ENCODE measurements at places on chromosomes 1 and 21.

GRCh38 chr1:34685225-34685624 lies 69.6 kb upstream of the GJB5 start:
- no peak for DNase-seq

DNA sequence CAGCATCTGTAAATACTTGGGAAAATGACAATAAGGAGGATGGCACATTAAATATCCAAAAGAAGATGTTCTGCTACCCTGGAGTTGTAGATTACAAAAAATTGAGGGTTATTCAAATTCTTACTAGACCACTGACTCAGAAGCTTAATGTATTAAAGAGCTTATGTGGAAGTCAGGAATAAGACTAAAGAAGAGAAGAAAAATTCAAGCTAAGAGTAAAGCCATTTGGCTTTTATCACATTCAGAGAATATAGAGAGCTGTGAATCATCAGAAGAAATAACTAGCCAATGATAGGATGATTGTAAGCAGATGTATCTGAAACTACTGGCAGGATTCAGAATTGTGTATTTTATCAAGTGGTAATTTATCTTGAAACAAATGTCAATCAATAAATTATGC lies 237.0 kb downstream of the TBX15 start:
- DNase-seq = no peak

DNA sequence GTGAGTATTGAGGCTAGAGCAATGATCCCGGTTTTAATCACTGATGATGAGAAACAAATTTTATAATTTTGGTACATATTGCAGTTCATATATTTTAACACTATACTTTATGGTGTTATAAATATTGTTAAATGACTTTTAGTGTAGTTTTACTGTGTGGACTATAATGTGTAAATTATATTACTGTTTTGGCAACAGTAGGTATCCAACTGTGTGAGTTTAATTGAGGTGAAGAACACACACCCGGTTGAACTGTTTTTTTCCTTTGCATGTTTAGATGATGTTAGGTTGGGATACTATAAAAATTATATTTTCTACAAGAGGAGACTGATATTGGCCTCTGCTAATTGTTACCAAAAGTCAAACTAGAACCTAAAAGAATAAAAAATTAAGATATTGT lies 166.5 kb downstream of the SDCCAG8 start:
- no peak for DNase-seq

DNA sequence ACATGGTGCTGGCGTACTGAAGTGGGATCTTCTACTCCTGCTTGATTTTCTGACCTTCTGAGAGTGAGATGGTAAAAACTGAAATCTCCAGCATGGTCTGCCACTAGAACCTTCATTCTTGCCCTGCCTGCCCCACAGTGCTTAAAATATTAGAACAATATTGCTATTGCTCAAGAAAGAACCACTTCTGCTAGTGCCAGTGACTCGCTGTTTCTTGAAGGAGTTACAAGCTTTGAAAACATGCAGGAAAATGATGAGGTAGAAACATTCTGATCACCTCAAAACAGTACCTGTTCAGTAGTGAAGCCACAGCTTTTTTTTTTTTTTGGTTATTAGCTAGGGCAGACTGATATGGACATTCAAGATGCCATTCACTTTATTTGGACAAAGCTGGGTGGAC lies 95.3 kb downstream of the BACH1 start:
- DNase-seq = no peak

DNA sequence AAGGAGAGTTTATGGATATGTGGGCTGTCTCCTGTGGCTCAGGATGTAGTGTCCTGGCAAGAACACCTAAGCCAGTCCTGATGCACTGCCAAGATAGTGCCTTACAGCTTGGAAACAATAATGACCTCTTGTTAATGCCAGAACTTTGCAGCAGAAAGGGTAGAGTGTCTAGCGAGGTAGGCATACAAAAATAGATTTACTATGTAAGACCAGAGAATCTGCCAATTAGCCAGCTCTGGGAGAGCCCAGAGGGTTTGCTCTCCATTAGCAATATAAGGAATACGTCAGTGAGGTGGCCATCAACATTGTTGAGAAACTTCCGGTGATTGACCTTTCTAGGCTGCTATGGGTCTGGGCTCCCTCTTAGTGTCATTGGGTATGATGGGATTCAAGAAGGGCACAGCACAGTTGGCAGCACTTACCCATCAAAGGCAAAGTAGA lies 178.5 kb upstream of the GALNT2 start:
- no peak for DNase-seq

DNA sequence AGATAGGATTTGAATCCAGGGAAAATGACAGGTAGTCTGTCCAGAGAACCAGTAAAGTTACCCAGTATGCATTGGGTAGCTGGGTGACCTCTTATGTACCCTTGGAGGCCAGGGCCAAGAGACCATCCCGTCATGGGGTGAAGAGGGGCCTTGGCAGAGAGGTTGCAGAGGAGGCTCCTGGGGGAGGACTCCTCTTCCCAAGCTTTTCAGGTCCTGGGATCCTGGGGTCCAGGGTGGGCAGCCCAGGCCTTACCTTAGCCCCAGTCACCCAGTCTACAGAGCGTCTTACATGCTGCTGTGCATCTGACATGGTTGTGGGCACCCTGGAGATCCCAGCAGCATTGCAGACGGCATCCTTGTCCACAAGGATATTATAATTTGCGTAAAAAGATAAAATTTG lies 14.0 kb downstream of the PMF1 start:
- DNase-seq = no peak

GRCh38 chr1:222618880-222619596 lies 1.1 kb downstream of the MIA3 start:
- DNase-seq = peak; percentile 10

DNA sequence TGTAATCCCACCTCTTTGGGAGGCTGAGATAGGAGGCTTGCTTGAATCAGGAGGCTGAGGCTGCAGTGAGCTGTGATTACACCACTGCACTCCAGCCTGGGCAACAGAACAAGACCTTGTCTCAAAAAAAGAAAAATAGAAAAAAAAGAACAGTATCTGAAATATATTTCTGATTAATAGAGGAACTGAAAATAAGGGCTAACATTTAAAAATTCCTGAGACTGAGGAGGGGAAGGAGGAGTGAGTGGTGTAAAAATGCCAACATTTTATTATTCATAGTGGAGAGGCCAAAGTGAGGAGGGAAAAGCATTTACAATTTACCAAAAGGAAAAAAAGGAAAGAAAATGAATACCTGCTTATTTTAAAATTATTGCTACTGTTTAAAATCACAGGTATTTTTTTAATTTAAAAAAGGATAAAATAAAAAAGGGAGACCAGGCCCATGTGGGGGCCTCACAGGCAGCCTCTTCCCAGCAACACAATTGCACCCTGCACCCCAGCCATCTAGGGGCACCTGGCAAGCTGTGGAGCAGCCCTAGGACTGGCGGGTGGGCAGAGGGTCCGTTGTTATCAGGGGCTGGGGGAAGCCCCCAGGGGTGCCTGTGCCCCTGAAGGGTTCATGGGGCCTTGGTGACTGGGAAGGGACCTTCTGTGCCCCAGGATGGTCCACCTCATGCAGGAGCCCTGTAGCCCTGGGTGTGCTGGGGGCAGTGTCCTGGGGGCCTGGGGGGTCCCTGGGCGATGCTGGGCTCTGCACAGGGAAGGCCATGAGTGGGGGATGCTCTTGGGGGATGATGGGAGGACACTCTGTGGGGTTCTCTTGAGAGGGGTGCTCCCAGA lies 34.8 kb upstream of the ADARB1 start:
- no peak for DNase-seq

DNA sequence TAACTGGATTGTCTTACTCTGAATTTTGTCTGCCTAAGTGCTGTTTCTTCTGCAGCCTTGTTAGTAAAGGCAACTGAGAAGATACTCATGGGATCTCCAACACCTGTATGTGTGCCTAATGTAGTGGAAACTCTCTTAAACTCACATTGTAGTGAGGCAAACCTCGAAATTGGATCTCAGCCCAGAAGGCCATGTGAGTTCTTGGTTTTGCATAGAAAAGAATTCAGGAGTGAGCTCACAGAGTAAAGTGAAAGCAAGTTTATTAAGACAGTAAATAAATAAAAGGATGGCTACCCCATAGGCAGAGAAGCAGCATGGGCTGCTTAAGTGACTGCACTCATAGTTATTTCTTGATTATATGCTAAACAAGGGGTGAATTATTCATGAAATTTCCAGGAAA lies 1344.7 kb downstream of the NCAM2 start:
- DNase-seq = no peak

GRCh38 chr21:17738176-17738953 lies 80.8 kb downstream of the C21orf91 start:
- no peak for DNase-seq

- no peak for DNase-seq
Measured at GRCh38 chr1:22508991-22509390, 54.3 kb upstream of the EPHA8 start.

- no peak for DNase-seq
Measured at GRCh38 chr1:51916587-51917405, 38.3 kb upstream of the NRDC start.

All from activated T-cell treated with anti-CD3 and anti-CD28 coated beads for 24 hours (primary cell).